NCI-H1694 (cell line): ENCODE measurements at places on chromosomes 2 and 18.

GRCh38 chr2:8149985-8150539 lies 531.8 kb upstream of the ID2 start:
- no peak for DNase-seq

GRCh38 chr2:199469514-199470360 lies 12.0 kb upstream of the SATB2 start:
- DNase-seq = no peak

- DNase-seq = no peak
These were observed 6.8 kb downstream of the ZFP36L2 start for GRCh38 chr2:43219383-43220228.

DNA sequence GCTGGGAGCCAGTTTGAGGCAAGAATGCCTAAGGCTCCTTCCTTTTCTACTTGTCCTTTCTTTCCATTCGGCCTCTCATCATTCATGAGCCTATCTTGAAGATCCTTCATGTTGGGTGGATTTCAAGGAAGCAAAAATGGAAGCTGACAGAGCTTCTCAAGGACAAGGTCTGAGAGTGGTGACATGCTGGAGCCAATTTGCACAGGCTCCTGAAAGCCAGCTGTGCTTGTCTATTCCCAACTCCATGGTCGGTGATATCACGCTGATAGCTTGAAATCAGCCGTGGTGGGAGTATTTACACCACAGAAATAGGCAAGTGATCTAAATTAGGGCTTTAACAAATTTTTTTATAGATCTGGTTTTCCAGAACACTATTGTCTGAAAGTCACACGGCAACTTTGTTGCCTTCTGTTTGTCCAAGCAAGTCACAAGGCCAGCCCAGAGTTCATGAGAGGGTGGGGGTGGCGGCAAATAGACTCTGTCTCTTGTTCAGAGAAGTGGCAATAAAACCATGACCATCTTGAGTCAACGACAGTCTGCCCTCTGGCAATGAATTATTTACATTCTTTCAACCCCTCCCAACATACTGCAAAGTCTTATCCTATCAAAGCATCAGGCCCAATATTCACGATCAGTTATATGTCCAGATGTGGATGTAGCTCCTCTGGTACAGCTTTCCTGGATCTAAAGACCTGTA lies 49.9 kb upstream of the SLC35F5 start:
- DNase-seq = no peak

DNA sequence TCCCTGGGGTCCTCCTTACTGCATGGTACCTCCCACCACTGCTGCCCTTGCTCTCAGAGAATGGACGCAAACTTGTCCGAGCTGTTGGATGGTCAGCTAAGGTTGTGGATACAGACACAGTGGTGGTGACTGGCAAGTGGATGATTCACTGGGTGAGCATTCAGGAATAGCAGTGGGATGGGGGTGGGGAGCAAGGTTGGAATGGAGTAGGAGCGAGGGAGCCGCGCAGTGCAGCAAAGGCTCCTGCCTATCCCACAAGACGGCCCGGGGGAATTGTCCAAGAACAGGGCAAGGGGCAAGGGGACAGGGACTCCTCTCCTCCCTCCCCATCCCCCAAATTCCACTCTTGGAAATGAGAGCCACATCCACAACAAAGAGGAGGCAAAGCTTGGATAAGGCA lies 102.2 kb downstream of the PIEZO2 start:
- DNase-seq = no peak

DNA sequence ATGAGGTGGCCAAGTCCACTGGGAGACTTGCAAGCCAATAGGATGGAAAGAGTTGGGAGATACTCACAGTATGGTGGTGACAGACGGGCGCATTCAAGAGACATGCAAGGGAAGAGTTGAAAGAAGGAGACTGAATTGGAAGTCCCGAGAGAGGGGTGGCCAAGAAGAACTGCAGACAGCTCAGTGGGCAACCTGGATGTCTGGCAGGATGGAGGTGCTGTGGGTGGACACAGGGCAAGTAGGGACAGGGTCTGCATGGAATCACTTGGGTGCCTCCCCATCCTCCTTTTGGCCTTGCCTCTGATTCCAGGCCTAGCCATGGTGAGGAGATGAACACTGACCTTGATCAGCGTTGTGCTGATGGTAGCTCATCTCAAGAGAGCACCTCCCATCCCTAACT lies 235.7 kb upstream of the COPS8 start:
- no peak for DNase-seq

- no peak for DNase-seq
These were observed 16.6 kb upstream of the SPOPL start for GRCh38 chr2:138485019-138485418.

DNA sequence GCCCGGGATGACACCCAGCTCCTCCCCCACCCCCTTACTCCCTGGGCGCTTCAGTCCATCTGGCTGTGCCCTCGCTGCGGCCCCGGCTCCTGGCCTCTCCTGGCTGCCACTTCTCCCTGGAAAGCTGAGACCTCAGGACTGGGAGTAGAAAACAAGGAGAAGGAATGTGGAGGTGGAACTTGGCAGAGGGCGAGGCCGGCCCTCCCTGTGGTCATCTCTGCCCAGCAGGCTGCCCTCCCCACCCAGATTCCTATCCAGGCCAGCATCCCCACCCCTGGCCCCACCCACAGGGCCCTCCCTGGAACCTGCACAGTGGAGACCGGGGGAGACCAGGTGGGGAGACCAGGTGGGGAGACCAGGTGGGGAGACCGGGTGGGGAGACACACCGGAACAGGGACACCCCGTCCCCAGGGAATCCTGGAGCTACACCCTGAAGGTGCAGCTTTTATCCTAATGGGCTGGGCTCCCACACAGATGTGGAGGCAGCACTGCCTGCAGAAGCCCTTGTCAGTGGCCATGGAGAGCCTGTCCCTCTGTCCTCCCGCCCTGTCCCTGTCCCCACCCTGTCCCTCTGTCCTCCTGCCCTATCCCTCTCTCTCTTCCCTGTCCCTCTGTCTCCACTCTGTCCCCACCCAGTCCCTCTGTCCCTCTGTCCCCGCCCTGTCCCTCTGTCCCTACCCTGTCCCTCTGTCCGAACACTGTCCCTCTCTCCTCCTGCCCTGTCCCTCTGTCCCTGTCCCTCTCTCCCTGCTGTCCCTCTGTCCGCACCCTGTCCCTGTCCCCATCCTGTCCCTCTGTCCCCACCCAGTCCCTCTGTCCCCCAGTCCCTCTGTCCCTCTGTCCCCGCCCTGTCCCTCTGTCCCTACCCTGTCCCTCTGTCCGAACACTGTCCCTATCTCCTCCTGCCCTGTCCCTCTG lies 157.1 kb downstream of the PXDN start:
- DNase-seq = no peak

DNA sequence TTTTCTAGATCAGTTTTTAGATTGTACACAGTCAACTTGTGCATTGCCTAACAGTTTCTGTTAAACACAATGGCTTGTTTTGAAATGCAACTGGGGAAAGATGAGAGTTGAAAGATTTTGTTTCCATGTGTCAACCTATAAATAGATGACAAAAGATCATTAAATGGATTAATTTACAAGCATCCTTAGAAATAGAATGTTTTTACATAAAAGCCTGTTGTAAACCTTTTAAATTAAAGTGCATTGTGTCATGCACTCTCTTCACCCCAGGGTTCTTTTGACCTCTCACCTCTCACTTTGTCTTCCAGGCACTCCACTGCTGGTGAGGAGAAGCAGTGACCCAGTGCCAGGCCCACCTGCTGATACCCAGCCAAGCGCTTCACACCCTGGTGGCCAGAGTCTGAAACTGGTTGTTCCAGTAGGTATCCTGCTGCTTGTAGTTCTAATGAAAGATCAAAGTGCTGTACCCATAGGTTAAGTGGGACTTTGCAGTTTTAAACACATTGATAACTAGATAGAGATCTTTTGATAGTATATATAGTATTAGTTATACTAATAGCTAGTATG lies 502.1 kb downstream of the PARD3B start:
- no peak for DNase-seq

DNA sequence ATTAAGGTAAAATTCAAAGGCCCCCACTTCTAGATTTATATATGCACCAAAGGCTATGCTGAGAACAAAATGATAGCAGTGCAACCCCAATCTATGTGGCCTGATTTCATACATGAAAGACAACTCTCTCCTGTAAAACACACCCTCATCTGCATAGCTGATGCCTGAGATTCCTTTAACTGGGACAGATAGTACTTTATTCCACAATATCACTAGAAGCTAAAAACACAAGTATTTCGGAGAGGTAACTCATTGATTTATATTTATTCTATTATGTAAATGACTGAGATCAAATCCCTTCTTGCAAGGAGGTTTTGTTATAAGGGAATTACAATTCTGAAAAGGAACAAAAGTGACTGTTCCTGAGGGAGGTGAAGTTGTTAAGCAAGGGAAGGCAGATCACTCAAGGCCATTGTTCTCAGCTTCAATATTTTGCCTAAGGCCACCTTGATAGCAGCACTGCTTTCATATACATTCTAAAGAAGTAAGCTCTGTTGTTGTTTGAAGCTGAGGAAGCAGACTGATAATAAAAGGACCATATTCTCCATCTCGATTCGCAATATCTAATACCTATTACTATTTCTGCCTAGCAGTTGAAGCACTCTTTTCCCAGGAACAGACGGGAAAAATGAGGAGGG lies 471.0 kb upstream of the CDH7 start:
- no peak for DNase-seq

- no peak for DNase-seq
These were observed 28.2 kb downstream of the BCL2L11 start for GRCh38 chr2:111148925-111149324.

- peak; percentile 67 for DNase-seq
These were observed 21.7 kb downstream of the COX7A2L start for GRCh38 chr2:42339191-42339912.

DNA sequence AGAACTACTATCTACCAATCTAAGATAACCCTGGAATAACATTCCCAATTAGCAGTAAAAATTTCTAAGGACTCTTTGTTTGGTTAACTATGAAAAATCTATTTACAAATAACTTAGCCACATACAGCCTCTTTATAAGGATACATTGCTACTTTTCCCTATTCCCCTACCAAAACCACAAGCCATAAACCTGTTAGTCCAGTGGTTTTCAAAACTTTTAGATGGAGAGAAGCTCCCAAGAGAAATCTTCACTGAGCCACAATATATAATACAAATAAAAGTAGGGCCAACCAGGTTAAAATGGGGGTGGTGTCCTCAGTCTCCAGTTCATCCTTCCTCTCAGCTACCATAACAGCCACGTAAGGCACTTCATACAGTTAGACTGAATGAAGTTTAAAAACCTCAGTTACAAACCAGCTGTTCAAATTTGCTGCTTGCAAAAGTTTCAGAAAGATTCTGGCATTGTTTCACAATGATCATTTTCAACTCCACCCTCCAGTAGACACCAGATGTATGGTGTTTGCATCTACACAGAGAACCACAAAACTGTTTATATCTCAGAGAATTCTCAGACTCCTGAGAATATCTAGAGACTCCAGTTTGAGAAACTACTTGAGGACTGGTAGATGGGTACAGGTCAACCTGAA lies 26.0 kb downstream of the SOS1 start:
- DNase-seq = no peak

- no peak for DNase-seq
These were observed 34.9 kb upstream of the ATP8B1 start for GRCh38 chr18:57837917-57838548.

DNA sequence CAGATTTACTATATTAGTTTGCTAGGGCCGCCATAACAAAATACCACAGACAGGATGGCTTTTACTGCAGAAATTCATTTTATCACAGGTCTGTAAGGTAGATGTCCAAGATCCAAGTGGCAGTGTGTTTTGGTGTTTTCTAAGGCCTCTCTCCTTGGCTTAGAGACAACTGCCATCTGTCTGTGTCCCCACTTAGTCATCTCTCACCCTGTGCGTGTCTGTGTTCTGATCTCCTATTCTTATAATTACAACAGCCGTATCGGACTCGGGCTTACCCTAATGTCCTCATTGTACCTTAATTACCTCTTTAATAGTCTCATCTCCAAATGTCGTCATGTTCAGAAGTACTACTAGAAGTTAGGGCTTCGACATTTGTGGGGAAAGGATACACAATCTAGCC lies 362.3 kb upstream of the CDH19 start:
- DNase-seq = no peak
